Stimulated activated CD4-positive, alpha-beta T cell treated with anti-CD3 and anti-CD28 coated beads, TNF-alpha, amount 100 ng/mL, for 1 hour (primary cell): ENCODE measurements at places on chromosomes 1 and 21.

DNA sequence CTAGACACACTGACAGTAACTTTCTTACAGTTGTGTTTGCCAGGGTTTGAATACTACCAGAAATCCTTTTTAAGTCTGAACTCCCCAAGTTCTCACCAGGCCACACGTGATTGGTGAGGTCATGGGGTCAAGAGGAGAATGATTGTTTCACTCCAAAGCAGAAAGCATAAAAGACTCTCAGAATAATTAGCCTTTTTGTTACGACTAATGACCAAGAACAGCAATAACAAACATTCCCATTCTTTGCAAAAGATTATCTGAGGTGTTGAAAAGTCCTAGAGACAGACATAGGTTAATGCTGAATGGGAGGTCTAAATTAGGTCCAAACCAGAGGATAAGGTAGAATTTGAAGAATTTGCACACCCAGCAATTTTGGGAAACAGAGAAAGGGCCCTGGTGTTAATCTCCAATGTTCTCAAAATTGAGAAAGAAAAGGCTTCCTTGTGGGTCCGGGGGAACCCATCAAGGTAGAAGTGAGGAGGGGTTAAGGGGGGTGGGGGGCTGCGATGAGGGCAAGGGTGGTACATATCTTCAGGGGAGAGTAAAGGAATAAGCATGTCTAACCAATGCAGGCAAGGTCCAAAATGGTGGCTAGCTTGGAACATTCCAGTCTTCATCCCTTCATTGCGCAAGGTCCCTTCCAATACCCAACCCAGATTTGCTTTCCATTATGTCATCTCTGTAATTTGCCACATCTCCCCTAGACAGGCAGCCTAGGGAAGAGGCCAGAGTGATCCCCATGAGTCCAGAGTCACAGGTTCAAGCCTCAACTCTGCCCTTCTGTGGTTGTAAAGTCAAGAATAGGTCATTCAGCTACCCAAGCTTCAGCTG is 74.6 kb upstream of the NFIA start:
- no peak for DNase-seq

DNA sequence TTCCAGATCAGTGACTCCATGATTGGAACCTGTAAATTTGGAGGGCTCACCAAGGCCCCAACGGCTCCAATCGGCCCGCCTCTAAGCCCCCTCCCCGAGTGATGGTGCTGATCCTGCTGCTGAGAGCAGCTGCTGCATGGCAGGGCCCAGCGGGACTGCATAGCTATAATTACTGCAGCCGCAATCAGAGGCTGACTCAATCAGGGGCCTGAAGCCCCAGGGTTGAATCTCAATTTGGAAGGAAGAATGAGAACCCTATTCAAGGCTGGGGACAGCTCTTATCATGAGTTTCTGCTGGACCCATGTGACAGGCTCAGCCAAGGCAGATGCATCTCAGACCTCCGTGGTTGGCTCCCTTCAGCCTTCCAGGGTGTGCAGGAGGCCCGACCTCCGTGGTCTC is 42.8 kb upstream of the MAGOH start:
- no peak for DNase-seq

DNA sequence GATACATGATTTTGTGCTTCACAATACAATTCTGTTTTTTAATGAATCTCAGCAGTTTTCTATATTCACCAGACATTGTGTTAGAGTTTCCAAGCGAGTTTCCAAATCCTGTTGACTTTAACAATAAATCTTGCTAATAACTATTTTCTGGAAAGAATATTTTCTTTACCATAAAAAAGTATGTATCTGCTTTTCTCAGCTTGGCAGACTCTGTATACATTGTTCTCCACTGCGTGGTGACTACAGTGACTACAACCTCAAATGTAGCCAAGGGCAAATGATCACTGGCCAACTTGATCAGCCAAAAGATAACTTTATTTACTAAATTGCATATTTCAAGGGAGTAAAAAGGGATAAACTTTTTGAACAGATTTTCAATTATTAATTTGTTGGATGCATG is 325.9 kb upstream of the ADAMTS5 start:
- DNase-seq: no peak

DNA sequence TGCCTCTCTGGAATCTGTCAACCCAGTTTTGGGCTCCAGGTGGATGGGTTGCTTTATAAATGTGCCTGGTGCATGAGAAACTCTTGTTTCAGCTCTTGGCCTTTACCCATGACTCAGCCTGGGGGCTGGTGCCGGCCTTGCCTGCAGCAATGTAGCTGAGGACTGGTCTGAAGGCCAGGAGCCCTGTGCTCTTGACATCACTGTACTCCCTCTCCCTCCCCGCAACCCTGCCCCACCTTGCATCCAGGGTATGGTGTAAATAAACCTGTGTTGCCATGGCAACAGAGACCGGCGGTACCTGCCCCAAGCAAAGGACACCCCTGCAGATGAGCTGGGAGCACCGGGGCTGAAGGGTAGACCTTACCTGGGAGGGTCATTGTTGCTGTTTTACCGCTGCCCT is 13.3 kb downstream of the FAM151A start:
- DNase-seq: no peak

DNA sequence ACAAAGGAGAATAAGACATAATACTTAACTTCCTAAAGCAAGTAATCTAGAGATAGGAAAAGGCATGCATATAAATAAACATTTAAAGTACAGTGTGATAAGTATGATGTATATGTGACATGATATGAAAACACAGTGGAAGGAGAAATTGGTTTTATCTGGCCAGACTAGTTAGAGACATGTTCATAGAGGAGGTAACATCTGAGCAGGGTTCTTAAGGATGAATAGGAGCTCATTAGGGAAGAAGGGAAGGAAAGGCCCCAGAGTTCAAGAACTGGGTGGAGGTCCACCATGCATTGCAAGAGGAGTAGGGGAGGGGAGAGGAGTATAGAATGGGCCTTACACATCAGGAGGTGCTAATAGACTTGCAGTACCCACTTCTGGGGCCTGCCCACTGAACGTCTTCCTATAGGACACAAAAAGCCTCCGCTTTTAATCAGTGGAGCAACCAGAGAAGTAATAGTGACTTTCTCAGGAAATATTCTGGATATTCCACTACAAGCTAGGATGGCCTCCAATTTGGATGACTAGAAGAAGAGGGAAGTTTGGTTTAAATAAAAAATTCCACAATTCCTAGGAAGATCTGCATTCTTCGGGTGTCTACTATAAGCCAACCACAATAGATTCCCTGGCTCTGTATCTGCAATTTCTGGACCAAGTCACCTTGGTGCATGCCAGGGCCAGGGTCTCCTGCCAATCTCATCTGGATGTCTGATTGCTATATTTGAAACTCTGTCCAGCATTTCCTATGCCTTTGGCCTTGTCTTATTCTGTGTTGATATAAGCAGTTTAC is 41.9 kb downstream of the NGF start:
- DNase-seq: no peak

DNA sequence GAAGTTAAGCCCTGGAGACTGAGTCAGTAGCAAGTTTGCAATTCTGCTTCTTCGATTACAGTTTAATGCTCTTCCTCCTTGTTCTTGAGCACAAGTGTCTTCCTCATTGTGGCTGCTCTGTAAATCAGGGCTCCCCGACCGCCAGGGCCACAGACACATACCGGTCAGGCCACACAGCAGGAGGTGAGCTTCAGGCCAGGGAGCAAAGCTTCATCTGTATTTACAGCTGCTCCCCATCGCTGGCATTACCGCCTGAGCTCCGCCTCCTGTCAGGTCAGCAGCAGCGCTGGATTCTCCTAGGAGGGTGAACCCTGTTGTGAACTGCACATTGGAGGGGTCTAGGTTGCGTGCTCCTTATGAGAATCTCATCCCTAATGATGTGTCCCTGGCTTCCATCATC is 1.7 kb upstream of the TRAPPC10 start:
- DNase-seq: no peak

GRCh38 chr1:21267191-21268077 is 22.8 kb downstream of the ECE1 start:
- no peak for DNase-seq

- peak; percentile 18 for DNase-seq
Measured at GRCh38 chr21:41766883-41767605, at the start of gene RIPK4. Gene RIPK4 (minus strand): TSS chr21:41767052. CDS start chr21:41767041, 11 bp downstream.

DNA sequence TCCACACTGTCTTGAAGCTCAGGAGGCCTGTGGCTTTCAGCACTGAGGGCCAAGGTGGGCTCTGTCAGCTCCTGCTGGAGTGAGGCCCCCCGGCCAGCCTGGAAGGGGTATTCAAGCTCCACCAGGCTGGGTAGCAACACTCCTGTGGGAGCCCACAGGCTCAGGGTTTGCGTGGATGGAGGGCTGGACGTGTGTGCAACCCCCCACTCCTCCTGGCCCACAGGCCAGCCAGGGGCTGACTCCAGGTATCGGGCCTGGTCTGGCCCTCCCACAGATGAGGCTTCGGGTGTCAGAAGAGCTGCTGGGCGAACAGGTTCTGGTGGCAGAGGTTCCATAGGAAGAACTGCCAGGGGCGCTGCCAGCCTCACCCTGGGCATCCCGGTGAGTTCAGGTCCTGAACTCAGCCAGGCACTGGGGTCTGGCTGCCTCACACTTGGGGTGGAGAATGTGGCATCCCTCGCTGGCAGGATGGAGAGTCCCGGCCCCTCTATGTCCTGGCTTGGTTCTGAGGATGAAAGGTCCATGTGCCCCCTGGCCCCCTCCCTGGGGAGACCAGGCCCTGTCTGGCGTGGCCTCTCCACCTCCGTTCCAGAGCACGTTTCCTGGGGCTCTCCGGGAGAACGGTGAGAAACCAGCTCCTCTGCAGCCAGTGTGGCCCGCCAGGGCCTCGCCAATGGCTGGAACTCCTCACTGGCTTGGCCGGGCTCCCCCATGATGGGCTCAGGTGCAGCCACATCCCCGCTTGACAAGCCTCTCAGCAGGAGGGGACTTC is 64.6 kb upstream of the TARDBP start:
- DNase-seq: no peak

GRCh38 chr1:91696321-91696720 is 189.6 kb downstream of the TGFBR3 start:
- no peak for DNase-seq

DNA sequence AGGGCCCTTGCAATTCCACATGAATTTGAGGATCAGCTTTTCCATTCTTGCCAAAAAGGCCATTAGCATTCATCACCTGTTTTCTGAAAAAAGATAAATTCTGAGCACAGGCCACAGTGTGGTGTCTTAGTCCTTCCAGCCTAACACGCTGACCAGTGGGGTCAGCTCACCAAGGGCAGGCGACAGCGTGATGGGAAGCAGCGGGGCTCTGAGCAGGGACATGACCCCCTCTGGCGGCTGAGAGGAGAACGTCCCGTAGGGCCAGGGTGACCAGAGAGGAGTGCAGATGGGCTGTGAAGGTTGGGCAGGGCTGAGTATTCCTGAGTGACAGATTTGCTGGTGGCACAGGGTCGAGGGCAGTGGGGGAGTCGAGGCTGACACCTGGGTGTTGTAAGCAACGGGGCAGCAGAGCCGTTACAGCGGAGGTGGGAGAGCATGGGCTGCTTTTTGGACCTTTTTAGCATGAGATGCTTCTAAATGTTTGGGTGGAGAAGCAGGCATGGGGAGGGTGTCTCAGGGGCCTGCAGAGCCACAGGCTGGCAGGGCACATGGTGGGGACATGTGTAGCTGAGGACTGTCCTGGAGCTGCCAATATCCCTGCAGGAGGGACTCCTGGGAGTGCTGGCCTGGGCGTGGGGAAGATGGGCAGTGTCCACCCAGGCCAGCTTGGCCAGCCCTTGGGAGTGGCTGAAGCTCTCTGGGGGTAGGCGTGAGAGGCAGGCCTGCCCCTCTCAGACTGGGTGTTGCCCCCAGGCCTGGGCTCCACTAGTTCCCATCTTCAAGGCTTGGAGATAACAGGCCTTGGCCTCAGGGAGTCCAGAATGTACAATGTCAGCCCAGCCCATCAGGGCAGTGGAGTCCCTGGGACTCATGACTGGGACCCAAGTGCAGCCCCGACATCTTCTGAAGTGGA is 8.6 kb upstream of the CALML6 start:
- DNase-seq: peak; percentile 29

DNA sequence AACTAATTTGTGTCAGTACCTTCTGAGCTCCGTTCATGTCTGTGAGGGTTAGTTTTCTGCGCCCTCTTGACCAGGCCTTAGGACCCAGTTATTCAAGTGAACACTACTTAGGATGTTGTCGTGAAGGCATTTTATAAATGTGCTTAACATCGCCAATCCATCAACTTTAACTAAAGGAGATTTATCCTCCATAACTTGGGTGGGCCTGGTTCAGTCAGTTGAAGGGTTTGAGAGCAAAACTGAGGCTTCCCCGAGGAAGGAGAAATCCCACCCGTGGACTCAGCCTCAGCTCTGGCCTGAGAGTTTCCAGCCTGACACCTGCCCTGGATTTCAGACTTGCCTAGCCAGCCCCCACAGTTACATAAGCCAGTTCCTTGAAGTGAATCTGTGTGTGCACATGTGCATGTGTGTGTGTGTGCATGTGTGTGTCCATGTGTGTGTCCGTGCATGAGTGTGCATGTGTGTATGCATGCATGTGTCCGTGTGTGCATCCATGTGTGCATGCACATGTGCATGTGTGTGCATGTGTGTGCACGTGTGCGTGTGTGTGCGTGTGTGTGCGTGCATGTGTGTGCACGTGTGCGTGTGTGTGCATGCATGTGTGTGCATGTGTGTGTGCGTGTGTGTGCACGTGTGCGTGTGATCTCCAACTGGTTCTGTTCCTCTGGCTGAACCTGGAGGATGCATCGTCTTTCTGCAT is 62.1 kb upstream of the PDE9A start:
- DNase-seq: no peak

DNA sequence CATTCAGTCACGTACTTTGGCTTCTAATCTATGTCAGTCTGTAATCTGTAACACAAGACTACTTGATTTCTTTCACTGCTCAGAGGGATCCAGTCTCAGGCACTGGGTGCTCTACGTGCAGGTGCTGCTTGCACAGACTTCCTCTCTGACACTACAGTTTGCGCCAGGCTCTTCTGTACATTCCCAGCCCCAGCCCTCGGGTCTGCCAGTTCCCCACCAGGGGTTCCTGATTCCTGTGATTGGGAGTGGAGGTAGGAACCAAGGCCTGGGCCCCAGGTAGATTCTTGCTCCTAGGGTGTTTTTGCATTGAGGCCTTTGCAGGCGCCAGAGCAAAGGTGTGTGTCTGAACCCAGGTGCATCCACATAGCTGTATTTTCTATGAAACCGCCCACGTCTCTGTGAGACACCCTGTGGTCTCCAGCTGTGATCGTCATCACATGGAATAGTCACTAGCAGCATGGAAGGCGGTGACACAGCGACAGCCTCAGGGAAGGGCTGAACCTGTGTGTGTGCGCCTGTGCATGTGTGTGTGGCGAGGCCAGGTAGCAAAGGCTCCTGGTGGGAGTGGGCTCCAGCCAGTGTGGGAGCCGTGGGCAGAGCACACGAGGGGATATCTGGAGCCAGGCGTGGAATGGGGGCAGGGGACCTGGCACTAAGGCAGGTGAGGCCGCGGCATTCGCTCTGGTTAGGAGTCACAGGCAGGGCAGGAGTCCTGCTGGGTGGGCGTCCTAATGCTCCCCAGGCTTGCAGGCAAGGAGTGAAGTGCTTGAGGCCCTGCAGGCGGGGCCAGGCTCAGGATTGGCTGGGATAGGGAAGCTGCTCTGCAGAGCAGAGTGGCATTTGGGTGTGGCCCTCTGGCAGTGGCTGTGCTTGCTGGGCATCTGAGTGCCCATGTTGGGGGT is 5.2 kb downstream of the GJC2 start:
- no peak for DNase-seq

DNA sequence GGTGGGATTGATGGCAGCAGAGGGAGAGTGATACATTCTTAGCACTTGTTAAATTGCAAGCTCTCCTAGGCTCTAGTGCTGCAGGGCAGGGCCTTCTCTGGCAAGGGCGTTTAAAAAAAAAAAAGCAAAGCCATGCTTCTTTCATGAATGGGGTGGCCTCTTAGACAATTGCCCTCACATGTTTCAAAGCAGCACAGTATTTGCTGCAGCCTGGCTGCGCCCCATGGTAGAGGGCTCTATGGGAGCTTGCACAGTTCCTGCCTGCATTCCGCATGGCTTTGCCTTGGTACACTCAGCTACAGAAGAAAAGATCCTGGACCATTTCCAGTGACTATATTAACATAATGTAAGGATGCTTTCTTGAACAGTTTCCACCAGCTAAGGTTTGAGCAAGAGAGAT is 267.2 kb downstream of the ZNF648 start:
- DNase-seq: no peak
